ENCODE measurements at places on chromosomes 1 and 21.

- DNase-seq = no peak
Measured at GRCh38 chr1:7535016-7535415, 236.1 kb upstream of the VAMP3 start.

DNA sequence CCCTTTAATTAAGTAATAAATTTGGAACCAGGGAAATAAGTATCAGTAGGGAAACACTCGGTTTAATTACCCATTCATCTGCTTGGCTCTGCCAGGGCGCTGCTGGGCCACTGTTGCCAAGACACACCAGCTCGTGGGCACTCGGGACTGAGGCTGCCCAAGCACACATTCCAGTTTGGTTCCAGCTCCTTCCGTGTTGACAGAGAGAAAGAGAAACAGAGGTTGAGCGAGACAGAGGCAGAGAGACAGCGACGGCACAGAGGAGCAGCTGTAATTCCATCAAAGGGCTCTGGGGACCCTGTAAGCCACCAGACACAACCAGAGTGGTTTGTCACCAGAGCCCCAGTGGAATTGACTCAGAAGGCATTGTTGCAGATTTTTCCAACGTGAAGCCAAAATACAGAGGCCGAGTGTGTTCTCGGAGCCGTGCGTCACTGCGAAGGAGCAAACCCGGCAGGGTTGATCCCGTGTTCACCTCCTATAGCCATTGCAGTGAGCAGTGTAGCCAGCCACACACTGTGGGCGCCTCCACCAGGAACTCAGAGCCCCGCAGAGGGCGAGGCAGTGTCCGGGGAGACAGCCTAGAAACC lies 33.5 kb downstream of the SYF2 start:
- peak; percentile 49 for DNase-seq

DNA sequence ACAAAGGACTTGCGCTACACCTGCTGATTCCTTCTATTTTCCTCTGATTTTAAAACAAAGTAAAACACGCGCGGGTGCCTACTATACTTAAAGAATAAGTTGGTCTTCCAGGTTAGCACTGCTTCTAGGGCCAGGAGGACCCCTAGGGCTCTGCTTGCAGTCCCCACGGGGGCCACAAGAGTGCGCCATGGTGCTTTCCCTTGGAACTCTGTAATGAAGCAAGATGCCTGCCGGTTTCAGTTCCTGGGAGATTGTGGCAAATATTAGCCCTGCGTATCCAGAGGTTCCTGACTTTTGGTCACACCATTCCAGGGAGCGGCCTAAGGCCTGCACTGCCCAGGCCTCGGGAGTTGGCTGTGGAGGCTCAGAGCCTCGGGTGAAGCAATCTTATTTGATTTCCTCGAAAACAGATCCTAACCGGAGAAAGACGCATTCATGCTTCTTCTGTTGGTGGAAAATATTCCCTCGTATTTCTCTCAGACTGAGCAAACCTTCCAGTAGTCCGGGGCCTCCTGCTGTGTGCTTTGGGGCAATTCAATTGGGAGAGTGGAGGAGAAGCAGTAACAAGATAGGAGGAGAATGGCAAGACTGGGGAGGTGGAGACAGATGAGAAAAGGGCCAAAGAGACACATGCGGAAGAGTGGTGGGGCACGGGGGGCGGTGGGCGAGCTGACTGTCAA lies 25.3 kb downstream of the ADAM30 start:
- DNase-seq = peak; percentile 88

- DNase-seq = no peak
Measured at GRCh38 chr21:46100020-46100419, 2.1 kb downstream of the COL6A2 start.

All from SJSA1 (cell line).